ENCODE measurements at places on chromosomes 13 and 19. TPM values are rescaled to one million over a fixed set of nuclear protein-coding genes. Genes with fewer than 3 reads are reported as not detected.
A peak's percentile ranks its signal among the peaks of the same experiment; 100 is the strongest.

The CEACAM16 gene
- 0.27 TPM for total RNA-seq

The PSG1 gene
- not detected for total RNA-seq

The PSG2 gene
- not detected for total RNA-seq

The ZNF221 gene
- 11.6 TPM for total RNA-seq

- no peak overlapping the region for H3K4me3 ChIP-seq
- H3K27me3 ChIP-seq: no peaks in the 10 kb centered on the region
- DNase-seq: no peak
- H3K36me3 ChIP-seq: no peaks in the 10 kb centered on the region
- H3K4me1 ChIP-seq: peaks cover 26% of the 10 kb centered on the region
- peak overlapping the region; percentile 69 for H3K27ac ChIP-seq
Measured at GRCh38 chr19:17112700-17113099, 37.1 kb downstream of the MYO9B start.

- no peak for DNase-seq
- H3K4me1 ChIP-seq: no peaks in the 10 kb centered on the region
- no peaks in the 10 kb centered on the region for H3K27me3 ChIP-seq
Measured at GRCh38 chr19:51172223-51172622, 30.1 kb downstream of the SIGLEC7 start.

DNA sequence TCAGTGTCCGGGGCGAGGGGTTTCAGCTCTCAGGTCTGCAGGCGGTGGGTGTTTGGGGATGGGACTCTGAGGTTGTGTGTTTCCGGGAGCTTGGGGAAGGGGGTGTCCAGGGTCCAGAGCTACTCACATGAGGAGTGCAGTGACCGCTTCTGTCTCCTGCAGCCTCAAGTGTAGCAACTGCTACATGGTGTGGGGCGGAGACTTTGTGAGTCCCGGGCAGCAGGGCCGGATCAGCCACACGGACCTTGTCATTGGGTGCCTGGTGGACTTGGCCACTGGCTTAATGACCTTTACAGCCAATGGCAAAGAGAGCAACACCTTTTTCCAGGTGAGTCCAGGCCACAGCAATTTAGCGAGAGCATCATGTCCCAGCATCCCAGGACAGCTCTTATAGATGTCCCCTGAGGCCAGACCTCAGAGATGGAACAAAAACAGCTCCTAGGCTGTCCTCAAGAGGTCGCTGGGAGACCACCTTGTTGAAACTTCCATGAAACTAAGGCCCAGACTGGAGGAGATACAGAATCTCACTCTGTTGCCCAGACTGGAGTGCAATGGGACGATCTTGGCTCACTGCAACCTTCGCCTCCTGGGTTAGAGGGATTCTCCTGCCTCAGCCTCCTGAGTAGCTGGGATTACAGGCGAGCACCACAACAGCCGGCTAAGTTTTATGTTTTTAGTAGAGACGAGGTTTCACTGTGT, 44.9 kb downstream of the RYR1 start:
- DNase-seq: no peak
- H3K27ac ChIP-seq: no peak overlapping the region
- H3K27me3 ChIP-seq: no peaks in the 10 kb centered on the region
- no peaks in the 10 kb centered on the region for H3K4me1 ChIP-seq

DNA sequence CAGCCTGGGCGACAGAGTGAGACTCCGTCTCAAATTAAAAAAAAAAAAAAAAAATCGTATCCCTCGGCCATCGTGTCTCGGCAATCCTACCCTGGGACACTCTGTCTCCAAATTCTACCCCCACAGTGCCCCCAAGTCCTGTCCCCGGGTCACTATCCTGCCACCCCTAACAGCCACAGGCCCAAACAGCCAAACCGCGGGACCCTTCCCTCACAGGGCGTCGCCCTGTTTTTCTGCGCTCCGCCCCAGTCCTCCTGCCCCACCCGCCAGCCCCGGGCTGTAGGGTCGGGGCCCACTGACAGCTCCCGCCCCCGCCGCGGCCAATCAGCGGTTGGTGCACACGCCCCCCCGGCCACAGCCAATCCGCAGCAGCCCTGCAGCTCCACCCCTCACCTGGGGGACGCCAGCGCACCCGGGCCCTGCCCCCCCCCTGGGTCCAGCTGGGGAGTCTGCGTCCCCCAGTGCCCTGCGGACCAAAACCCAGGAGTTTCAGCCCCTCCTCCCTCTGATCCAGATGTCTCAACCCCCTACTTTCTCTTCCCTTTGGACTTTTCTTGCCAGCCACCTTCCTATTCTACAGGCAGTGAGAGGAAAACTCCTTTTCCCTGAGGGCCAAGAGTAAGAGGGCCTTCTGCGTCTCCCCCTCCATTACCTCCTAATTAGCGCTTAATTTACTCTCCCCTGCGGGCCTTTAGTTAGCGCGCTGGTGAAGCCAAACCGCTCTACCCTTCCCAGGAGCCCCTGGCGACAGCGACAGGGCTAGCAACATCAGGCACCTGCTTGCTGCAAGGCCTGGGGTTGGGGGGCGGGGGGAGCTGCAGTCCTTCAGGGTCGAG, 1.5 kb upstream of the BCAT2 start:
- DNase-seq: peak; percentile 93
- H3K4me1 ChIP-seq: peaks cover 28% of the 10 kb centered on the region
- H3K27me3 ChIP-seq: no peaks in the 10 kb centered on the region

- no peak overlapping the region for H3K27ac ChIP-seq
- H3K36me3 ChIP-seq: no peaks in the 10 kb centered on the region
- no peaks in the 10 kb centered on the region for H3K27me3 ChIP-seq
- no peak overlapping the region for H3K4me3 ChIP-seq
Measured at GRCh38 chr19:51119101-51119500, 5.6 kb upstream of the SIGLEC9 start.

DNA sequence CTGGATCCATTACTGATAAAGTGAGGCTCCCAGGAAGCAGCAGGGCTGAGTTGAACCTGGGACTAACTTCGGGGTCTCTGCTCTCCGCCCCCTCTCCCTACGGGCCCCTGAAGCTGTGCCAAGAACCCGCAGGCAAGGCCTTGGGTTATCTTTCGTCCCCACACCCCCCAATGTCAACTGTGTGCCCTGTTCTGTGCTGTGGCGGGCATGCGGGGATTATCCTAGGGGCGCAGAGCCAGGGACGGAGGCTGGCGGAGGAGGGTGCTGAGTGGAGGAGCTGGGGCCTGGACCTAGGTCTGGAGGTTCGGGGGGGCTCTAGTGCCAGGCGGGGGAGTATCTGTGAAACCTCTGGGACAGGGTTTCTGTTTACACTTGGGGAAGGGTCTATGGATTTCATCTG, 26.4 kb downstream of the RFX1 start:
- no peak overlapping the region for H3K27ac ChIP-seq
- peaks cover 9% of the 10 kb centered on the region for H3K4me1 ChIP-seq

- H3K27me3 ChIP-seq: no peaks in the 10 kb centered on the region
- no peaks in the 10 kb centered on the region for H3K36me3 ChIP-seq
- no peaks in the 10 kb centered on the region for H3K4me1 ChIP-seq
Measured at GRCh38 chr13:78468621-78469020, 134.7 kb downstream of the POU4F1 start.
